Activated CD4-positive, alpha-beta T cell treated with anti-CD3 and anti-CD28 coated beads for 4 hours (primary cell): ENCODE measurements at places on chromosomes 11 and 22.

GRCh38 chr11:105612771-105613170 lies 2.9 kb downstream of the GRIA4 start:
- DNase-seq: no peak

DNA sequence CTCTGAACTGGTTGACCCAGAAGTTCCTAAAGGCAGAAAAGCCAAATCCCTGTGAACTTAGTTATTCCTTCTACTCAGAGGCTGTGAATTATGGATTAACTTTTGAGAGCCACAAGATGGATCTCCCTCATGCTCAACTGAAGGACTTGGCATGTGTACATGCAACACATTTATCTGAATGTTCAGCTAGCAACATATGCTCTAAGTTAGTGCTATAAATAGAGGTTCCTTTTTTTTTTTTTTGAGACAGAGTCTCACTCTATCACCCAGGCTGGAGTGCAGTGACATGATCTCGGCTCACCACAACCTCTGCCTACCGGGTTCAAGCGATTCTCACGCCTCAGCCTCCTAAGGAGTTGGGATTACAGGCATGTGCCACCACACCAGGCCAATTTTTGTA lies 40.1 kb downstream of the EIF4ENIF1 start:
- DNase-seq: no peak

- no peak for DNase-seq
Measured at GRCh38 chr11:130765951-130766649, 150.2 kb downstream of the SNX19 start.

DNA sequence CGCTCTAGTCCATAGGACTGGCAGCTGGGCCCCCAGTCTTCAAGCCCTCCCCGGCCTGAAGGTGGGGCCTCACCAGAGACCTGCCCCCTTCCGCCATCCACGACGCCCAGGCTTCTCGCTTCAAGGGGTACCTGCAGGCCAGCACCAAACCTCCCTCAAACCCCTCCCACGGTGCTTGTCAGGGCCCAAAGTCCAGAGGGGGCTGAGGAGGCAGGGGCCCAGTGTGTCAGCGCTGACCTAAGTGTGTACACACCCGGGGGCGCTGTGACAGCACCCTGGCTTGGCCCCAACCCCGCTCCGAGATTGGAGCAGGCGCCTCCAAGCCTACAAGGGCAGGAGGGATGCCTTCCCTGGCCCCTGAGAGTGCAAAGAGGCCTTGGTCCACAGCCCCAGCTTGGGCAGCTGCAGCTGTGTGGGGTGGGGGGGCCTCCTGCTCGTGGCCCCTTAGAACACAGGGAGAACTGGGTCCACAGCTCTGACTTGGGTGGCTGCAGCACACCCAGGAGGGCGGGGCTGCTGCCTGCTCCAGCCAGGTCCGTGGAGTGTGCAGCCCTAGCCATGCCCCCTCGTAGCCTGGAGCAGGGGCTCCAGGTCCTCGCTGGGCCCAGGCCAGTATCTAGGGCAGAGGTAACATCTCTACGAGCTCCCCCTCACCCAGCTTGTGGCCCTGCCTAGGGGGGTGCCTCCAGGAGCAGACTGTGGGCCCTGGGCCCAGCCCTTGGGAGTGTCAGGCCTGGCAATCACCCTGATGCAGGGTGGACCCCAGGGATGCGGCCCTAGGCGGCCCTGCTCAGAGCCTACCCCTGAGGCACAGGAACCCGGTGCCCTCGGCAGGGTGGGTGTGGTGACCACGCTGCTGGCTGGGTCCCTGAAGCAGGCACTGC lies 4.9 kb downstream of the SBF2 start:
- DNase-seq: no peak

DNA sequence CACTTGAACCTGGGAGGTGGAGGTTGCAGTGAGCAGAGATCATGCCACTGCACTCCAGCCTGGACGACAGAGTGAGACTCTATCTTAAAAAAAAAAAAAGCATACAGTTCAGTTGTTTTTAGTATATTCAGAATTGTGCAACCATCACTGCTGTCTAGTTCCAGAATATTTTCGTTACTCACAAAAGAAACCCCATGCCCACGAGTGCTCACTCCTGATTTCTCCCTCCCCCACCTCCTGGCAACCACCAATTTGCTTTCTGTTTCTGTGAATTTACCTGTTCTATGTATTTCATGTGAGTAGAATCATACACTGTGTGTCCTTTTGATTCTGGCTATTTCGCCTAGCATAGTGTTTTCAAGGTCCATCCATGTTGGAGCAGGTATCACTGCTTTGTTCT lies 24.8 kb downstream of the PTPRJ start:
- peak; percentile 59 for DNase-seq

- no peak for DNase-seq
Measured at GRCh38 chr11:24635588-24636290, 138.9 kb downstream of the LUZP2 start.

DNA sequence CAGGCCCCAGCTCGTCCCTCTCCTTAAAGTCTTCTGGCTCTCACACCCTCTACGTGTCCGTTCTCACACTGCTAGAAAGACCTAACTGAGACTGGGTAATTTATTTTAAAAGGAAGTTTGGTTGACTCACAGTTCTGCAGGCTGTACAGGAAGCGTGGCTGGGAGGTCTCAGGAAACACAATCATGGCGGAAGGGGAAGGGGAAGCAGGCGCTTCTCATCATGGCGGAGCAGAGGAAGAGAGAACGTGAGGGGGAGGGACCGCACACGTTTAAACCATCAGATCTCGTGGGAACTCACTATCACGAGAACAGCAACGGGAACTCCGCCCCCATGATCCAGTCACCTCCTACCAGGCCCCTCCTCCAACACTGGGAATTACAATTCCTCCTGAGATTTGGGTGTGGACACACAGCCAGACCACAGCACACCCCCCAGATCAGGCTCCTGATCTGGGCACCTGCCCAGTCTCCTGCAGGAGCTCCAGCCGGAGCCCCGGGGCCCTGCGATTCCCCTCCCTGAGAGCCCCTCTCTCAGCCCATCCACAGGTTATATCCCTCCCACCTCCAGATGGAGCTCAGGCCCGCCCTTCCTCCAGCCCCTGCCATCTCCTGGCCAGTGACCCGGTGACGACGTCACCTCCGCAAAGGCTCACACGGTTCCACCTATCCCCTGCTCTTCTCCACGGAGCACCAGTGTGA lies 170.2 kb downstream of the BRD1 start:
- DNase-seq: peak; percentile 67

DNA sequence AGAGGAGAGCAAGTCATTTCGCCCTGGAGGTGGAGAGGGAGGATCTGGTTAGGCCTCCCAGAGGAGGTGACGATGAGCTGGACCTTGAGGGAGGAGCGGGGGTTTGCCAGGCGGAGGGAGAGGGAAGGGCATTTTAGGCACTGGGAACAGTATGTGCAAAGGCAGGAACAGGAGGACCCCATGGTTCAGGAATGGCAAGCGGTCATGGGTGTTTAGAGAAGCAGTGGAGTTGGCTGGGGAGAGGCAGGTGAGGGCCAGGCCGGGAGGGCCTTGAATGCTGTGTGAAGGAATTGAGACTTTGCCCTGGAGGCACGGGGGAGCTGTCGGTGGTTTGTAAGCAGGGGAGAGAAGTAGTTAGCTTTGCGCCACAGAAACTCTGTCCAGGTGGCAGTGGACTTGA lies 10.3 kb downstream of the PRDM11 start:
- no peak for DNase-seq

- no peak for DNase-seq
Measured at GRCh38 chr11:45168366-45169130, 22.1 kb downstream of the PRDM11 start.

- peak; percentile 42 for DNase-seq
Measured at GRCh38 chr11:65639623-65640482, 2.0 kb downstream of the SIPA1 start.
